OCI-LY7 (cell line): ENCODE measurements at places on chromosomes 12 and 14.

DNA sequence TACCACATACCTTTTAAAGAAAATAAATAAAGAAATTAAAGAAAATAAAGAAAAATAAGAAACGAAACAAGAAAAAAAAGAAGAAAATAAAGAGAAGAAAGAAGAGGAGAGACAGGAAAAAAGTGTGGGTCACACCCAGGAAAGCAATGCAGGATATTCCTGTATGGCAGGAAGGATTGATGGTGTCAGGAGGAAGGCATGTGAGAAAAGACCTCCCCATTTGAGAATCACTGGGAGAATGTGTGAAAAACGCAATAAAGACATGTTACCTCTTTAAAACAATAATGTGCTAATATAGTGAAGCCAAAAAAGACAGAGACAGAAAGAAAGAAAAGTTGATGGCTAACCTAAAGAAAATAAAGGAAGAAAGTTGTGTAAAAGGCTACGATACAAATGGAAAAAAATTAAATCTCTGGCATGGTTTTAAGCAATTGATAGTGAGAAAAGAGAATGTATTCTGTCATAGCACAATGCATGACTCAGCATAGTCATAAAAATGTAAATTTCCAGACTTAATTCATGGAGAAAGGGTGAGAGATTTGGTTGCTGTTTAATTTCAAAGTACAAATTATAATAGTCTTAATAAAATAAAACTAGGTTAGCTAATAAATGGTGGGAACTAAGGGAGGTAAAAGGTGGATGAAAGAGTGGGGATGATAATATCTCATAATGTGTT is 24.3 kb upstream of the FOXG1 start:
- no peak for DNase-seq

GRCh38 chr12:21828779-21829178 is 54.3 kb upstream of the KCNJ8 start:
- DNase-seq: no peak

GRCh38 chr12:53781228-53781801 is 29.5 kb upstream of the CISTR start:
- DNase-seq: no peak

DNA sequence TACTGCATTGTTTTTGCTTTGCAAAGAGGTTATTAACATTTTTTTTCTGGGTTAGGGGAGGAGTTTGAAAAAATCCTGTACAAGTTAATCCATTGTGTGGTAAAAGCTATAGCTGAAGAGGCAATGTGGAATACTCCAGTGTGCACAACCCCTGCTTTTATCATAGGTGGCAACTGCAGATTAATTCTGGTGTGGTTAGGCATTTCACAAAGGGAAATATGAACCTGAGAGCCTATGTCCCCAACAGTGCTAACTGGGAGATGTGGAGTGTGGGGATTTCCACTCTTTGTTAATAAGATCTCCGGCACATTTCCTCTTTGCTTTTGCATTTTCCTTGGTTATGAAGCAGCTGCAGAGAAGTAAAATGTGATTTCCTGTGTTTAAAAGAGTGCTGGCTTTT is 33.6 kb downstream of the PRORP start:
- DNase-seq: peak; percentile 33

GRCh38 chr12:76919383-76920171 is 40.8 kb upstream of the CSRP2 start:
- no peak for DNase-seq

GRCh38 chr12:19970116-19970515 is 398.2 kb upstream of the PDE3A start:
- DNase-seq: no peak

DNA sequence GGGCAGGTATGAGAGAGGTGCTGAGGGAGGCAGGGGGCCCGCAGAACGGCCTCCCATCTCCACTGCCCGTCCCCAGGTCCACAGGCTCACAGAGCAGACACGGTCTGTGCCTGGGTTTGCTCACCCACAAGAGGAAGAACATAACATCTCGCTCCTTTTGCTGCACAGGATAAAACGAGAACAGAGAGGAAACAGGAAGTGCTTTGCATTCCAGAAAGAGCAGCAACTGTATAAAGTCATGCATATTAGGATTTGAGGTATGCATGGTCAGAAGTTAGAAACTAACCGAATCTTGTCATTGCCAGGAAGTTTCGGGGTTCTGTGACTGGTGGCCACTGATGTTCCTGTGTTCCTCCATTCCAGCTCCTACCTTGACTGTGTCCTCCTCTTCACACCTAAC is 25.0 kb downstream of the NTF3 start:
- peak; percentile 83 for DNase-seq

DNA sequence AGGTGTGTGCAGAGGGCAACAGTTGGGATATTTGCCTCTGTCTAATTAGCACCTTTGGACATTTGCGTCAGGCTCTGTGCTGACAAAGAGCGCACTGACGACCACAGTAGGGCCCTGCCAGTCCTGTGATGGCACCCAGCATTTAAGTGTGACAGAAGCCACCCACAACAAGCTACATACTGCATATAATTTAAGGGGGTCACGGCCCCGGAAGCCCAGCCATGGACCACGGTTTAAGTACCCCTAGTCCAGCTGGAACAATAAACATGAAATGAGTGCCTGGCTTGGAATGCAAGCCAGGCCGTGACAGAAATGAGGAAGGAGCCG is 16.8 kb upstream of the DYNC1H1 start:
- DNase-seq: no peak

DNA sequence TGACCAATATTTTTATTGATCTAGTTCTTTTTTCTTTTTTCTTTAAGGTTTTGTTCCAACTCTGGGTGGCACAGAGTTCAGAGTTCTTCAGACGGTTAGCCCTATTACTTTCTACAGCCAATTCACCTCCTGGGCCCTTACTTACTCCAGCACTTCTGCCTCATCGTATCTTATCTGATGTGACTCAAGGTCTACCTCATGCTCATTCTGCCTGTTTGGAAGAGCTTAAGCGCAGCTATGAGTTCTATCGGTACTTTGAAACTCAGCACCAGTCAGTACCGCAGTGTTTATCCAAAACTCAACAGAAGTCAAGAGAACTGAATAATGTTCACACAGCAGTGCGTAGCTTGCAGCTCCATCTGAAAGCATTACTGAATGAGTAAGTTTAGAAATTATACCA is 64.7 kb downstream of the VEZT start:
- no peak for DNase-seq

GRCh38 chr12:45166056-45166455 is 49.8 kb upstream of the ANO6 start:
- no peak for DNase-seq

GRCh38 chr12:64172143-64172970 is 49.7 kb downstream of the KICS2 start:
- DNase-seq: no peak

DNA sequence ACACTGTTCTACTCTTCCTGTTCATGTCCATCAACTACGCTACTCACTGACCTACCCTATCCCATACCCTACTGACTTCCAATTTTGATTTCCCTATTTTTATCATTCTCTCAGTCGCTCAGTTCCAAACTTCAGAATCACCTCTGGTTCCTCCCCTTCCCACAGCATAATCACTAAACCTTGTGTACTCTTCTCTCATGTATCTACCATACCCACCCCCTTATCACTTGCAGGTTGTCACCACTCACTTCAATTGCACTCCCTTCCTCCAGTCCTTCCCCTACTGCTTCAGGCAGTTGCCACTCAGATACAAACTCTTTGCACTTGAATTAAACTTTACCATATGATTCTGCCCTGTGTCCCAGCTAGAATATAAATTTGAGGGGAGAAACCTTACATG is 6.3 kb downstream of the RACGAP1 start:
- no peak for DNase-seq

GRCh38 chr12:57657744-57658143 is 24.7 kb upstream of the B4GALNT1 start:
- DNase-seq: no peak

DNA sequence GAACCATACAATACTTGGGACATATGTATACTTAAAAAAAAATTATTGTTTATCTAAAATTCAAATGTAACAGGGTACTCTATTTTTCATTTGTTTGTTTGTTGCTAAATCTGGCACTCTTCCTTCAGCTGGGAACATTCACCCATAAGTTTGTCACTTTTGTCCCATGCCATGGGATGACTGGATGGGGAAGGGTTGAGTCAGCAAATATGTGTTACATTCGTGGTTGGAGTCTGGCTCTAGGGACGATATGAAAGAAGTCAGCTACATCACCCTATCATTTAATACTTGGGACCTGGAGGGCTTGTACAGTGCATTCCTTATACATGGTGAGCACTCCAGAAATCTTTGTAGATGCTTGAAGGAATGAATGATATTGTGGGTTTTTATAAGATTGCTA is 131.3 kb downstream of the IPO8 start:
- no peak for DNase-seq

GRCh38 chr14:30876692-30877091 is 2.3 kb downstream of the COCH start:
- DNase-seq: no peak

DNA sequence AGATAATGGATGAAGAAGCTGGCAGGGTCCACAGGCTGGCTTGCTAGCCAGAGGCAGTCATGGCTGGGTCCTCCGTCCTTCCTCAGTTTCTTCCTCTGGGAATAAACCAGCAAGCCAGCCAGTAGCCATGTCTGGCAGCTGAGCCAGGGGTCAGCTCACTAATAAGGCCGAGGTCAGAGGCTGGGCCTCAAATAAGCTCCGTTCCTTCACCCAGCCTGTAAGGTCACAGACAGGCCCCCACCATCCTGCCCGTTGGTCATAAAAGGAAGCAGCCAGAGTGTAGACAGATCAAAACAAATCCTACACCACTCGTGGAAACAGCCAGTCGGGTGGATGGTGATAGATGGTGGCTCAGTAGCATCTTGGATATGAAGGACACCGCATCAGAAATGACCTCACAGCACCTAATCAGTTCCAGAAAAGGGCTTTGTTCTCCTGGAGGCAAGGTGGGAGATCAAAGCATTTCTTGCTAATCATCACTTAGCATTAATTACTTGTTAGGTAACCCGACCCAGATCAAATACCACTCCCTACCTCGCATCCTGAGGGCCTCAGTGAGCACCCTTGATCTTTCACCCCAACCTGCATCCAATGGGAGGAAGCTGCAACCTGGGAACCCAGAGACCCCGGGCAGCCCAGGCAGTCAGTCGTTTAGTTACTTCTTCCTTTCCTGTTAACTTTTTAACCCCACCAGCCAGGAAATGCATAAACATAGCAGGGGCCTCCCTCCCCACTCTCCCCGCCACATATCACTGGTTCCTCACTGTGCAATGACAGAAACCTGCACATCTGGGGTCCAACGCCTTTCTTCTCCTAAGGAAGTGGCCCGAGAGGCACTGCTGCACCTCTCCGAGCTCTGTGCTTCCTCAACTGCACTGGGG is 90.2 kb downstream of the KDM2B start:
- DNase-seq: peak; percentile 86

DNA sequence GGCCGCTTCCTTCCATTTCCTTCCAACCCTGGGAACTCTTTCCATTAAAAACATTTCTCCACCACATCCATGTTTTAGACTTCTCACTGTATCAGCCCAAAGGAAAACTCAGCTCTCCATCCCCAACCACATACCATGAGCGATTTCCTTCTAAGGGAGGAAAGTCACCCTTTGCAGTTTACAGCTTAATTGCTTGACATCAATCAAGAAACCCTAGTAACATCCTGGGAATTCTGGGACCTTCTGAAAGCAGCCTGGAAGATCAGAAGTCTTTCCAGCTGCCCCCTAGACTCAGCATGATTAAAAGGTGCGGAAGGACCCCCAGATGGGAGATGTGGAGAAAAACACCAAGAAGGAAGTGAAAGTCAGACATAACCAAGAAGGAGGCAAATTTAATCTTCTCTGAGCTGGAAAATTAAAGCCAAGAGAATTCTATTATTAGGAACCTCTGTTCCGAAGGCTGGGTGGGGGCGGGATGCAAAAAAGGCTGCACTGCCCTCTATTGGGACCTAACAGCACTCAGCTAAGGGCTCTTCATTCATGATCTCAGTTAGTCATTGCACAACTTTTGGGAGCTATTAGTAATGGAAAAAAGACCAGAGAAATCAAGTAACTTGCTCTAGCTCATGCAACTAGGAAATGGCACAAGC is 73.3 kb upstream of the PLXNC1 start:
- DNase-seq: peak; percentile 8

DNA sequence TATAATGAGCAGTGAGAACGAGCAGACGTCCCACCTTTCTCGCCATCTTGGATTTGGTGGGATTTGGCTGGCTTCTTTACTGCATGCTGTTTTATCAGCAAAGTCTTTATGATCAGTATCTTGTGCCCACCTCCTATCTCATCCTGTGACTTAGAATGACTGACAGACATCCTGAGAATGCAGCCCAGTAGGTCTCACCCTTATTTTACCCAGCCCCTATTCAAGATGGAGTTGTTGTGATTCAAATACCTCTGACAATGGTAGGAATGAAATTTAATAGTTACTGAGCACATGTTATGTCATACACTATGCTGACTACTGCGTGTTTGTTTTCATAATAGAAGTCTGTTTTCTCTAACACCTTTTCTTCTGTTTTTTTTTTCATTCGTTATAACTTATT is 1.9 kb downstream of the TMTC3 start:
- DNase-seq: no peak

- no peak for DNase-seq
Observed at GRCh38 chr14:76922584-76922983, 96.4 kb downstream of the LRRC74A start.

- DNase-seq: no peak
Observed at GRCh38 chr14:68695856-68696255, 97.0 kb downstream of the ZFP36L1 start.

DNA sequence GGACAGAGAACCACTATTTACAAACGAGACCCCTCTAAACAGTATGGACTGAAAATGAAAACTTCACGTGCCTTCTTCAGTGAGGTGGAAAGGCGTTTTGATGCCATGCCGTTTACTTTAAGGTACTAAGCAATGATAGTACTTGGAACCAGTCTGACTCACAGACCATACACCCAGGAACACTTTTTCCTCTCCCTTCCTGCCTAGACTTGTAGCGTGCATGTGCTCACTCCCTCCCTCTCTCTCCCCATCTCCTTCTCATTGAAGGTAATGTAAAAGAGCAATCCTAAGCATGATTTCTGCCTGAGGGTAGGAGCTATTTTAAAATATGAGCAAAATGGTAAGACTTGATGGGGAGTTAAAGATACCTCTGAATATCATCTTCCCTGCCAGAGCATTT is 5.9 kb upstream of the RPL41 start:
- no peak for DNase-seq

- DNase-seq: no peak
Observed at GRCh38 chr14:100660498-100660881, 66.2 kb upstream of the DLK1 start.

DNA sequence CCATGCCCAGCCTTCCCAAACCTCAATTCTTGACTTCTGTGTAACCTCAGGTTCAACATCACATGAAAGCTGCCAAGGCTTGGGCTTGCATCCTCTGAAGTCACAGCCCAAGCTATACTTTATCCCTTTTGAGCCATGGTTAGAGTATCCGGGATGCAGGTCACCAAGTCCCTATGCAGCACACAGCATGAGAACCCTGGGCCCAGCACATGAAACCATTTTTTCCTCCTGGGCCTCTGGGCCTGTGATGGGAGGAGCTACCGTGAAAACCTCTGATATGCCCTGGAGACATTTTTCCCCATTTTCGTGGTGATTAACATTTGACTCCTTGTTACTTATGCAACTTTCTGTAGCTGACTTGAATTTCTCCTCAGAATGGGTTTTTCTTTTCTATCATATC is 25.8 kb upstream of the DIO2 start:
- no peak for DNase-seq

GRCh38 chr12:104809706-104810385 is 148.2 kb downstream of the SLC41A2 start:
- DNase-seq: peak; percentile 45

- no peak for DNase-seq
Observed at GRCh38 chr12:18752280-18752920, 14.5 kb downstream of the CAPZA3 start.

- no peak for DNase-seq
Observed at GRCh38 chr12:2332236-2332635, 279.4 kb downstream of the CACNA1C start.
